ENCODE measurements at places on chromosomes 3 and 15.

- DNase-seq: peak; percentile 89
These were observed 141.1 kb downstream of the GHSR start for GRCh38 chr3:172307141-172307560.

DNA sequence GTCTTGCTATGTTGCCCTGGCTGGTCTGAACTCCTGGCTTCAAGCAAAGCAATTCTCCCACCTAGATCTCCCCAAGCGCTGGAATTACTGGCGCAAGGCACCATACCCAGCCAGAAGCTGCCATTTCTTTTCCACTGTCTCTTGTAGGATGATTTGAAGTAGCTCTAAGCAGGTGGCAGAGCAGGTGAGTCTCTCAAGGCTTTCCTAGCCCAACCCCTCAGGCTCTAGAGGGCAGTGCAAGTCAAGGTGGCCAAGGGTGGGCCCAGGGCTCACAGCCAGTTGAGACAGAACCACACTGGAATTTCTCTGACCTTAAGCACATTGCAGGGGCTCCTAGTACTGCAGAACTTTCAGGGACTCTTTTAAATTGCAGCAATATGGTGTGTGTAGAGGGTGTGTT lies 15.6 kb upstream of the DAG1 start:
- peak; percentile 34 for DNase-seq

DNA sequence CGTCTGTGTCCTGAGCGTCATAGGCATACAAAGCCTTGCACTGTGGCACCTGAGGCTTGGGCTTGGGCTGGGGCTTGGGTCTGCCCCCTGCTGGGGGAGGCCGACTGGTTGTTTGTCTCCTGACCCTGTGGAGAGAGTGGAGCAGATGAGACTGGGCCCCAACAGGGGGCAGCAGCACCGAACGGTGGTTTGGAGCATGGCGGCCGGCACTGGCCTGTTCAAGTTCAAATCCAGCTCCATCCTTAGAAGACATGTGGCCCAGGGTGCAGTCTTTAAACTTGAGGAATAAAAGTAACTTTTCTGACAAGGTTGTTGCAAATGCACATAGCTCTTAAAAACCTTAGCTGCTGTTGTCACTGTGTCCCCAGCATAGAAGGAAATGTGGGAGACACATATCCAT lies 33.3 kb downstream of the CCNB2 start:
- peak; percentile 59 for DNase-seq

GRCh38 chr15:76334438-76335306 lies 1.9 kb upstream of the ISL2 start:
- no peak for DNase-seq

- no peak for DNase-seq
These were observed 739.9 kb upstream of the NR2F2 start for GRCh38 chr15:95590533-95591044.

- no peak for DNase-seq
These were observed 1345.6 kb downstream of the NSUN3 start for GRCh38 chr3:95408464-95408862.

DNA sequence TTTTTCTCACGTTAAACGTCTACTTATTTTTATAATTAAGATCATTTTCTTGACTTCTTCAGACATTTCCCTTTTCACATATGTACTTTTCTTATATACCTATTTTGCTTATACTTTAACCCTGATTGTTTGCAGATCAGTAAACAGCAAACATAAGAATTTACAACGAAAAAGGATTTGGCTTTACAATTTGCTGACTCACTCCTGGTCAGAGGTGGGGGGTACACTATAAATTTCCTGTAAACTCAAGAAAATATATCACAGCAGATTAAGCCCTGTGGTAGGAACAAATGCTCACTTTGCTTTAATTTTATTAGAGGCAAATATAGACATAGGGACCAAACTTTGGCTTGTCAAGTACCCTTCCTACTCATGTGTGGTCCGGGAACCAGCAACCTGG lies 185.0 kb downstream of the PLCL2 start:
- DNase-seq: no peak

DNA sequence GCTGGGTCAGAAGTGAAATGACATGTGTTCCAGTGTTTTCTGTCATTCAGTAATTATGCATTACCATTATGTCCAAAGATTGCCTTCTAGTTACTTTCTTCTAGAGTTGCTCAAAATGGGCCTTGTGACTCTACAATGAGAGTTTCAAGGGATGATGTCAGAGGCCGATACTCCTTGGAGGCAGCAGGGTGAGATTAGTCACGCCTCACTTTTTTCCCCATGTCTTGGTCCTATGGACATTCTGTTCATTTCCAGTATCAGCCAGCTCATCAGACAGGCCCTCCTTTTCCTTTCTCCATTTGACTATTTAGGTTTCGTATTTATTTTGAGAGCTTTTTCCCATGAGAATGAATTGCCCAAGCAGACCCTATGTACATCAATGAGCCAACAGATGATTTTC lies 17.5 kb downstream of the VGLL3 start:
- peak; percentile 90 for DNase-seq

- peak; percentile 80 for DNase-seq
These were observed 39.4 kb downstream of the THSD4 start for GRCh38 chr15:71154607-71155200.

DNA sequence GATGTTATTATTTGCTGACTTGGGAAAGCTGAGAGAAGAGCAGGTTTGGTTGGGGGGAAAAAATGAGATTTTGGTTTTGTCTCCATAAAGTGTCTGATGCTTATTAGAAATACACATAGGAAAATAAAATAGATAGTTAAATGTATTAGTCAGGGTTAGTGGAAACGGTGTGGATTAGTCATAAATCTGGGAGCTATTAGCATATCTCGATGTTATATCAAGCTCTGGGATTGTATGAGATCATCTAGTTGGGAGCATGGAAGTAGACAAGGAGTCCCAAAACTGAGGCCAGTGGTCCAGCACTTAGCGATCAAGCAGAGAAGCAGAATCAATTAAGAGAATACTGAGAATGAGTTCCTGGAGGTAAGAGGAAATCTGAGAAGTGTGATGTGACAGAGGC lies 845.5 kb downstream of the ROBO2 start:
- DNase-seq: no peak

- peak; percentile 26 for DNase-seq
These were observed 28.5 kb upstream of the CFAP161 start for GRCh38 chr15:81105545-81105944.

- no peak for DNase-seq
These were observed 40.9 kb upstream of the ATP13A3 start for GRCh38 chr3:194527726-194528125.

DNA sequence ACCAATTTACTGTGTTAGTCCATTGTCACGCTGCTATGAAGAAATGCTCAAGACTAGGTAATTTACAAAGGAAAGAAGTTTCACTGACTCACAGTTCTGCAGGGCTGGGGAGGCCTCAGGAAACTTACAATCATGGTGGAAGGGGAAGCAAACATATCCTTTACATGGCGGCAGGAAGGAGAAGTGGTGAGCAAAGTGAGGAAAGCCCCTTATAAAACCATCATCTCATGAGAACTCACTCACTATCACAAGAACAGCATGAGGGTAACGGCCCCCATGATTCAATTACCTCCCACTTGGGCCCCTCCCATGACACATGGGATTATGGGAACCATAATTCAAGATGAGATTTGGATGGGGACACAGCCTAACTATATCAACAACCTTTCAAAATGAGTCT lies 20.2 kb downstream of the USF3 start:
- no peak for DNase-seq

DNA sequence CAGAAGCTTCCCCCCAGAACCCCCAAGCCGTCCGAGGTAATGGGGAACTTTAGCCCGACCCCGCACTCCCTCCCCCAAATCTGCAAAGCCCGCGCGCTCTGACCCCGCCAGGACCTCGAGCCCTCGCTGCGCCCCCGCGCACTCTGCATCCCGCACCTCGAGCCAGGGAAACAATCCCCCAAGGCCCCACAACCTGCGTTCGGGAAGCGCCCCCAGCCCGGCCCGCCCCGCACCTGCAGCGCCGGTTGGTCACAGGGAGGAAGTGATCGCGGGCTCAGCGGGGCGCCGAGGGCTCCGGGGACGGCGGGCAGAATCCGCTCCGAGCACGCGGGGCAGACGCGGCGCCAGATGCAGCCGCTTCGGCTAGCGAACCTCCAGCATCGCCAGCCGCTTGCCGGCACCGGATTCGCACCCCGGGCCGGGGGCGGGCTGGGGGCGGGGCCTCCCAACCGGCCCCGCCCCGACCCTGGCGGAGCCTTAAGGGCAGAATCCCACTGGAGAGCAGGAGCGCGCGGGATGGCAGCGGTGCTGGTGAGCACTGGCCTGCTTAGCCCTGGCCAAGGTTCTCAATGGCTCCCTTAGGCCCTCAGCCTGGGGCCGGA lies at the start of gene CAMKV:
Gene CAMKV (minus strand): TSS at position 382 of the 602 bp plus-strand sequence. CDS start 7,518 bp downstream, outside the sequence.
- no peak for DNase-seq

DNA sequence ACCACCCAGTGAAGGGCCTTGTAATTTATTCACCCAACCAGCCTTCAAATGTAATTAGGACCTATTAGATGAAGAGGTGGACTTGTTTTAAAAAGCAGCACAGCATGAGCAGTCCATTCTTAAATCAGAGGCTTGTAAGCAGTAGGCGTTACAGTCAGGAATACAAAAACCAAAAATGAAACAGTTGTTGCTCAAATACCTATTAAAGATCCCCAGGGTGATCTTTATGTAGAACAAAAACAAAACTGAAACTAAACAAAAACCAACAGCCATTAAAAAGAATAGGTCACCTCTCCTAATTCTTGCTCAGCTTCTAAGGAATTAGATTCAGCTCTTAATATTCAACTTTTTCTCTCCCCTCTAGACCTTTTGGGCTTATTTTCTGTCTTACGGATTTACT lies 104.9 kb upstream of the ST8SIA2 start:
- DNase-seq: no peak
